ENCODE measurements at places on chromosomes 12 and 14.

- no peak for DNase-seq
Measured at GRCh38 chr12:9829982-9830381, 2.7 kb downstream of the KLRF1 start.

- no peak for DNase-seq
Measured at GRCh38 chr14:70971560-70971959, 64.3 kb downstream of the PCNX1 start.

DNA sequence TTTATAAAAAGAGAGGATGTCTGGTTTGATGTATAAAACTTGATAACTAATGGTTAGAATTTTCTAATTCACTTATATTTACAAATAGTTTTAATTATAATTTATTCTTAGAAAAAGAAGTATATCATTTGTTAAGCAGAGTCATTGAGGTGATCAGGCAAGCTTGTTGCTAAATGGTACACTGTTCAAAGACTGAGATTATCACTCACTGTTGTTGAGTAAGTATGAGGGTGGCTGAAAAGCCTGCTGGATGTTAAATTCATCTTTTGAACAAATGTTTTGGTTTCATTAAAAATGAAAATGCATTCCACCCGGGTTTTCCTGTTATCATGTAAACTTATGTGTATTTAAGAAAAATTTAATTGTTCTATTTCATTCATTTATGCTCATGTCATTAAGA is 451.8 kb downstream of the ADAMTS20 start:
- no peak for DNase-seq

GRCh38 chr14:76305268-76305826 is 70.6 kb upstream of the ESRRB start:
- no peak for DNase-seq

GRCh38 chr12:6834873-6835272 is 5.9 kb upstream of the GNB3 start:
- no peak for DNase-seq
